Esophagus mucosa (tissue), 1 donor: ENCODE measurements at places on chromosomes 5 and 9.

DNA sequence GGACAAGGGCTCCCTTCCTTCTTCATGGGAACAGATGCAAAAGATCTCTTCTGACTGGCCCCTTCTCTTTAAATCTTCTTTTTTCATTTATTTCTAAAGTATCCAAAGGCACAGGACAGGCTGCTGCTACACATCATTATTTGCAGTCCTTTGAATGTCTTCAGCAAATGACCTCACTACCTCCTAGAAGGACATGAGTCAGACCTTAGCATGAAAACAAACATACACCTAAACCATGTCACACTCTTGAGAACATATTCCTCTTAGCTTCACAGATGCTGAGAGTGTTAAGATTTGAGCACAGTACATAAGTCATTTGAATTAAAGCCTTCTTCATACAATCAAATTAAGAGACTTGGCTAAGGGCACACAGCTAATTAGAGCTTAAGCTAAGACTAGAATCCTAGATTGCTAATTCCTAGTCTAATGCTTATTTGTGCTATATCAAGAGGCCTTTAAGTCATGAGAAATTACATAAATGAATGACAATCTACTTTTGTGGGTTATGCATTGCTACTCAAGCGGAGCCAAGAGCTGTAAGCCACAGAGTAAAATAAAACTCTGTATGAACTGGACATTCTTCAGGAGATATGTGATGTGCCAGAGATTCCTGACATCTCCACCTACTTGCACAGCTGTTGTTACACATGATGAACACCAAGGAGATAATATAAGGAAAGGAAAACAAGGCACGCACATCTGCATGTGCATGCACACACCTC is 109.1 kb upstream of the PTGER4 start:
- no peak for ATAC-seq

DNA sequence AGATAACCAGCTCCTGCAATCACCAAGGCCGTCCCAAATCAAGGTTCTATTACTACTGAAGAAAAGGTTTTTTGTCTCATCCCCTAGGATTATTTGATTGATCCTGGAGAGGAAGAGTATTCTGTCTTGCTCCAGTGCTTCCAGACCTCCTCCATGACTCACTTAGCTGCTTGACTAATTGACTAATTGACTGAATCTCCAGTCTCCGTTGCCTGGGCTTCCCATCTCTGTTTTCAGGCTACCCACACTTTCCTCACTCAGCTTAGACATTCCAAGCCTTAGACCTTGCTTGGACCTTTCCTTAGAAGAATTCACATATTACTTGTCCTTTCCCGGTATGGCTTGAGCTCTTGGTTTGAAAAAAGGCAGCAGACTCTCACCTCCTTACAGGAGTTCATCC is 60.6 kb downstream of the FRMD3 start:
- no peak for ATAC-seq

DNA sequence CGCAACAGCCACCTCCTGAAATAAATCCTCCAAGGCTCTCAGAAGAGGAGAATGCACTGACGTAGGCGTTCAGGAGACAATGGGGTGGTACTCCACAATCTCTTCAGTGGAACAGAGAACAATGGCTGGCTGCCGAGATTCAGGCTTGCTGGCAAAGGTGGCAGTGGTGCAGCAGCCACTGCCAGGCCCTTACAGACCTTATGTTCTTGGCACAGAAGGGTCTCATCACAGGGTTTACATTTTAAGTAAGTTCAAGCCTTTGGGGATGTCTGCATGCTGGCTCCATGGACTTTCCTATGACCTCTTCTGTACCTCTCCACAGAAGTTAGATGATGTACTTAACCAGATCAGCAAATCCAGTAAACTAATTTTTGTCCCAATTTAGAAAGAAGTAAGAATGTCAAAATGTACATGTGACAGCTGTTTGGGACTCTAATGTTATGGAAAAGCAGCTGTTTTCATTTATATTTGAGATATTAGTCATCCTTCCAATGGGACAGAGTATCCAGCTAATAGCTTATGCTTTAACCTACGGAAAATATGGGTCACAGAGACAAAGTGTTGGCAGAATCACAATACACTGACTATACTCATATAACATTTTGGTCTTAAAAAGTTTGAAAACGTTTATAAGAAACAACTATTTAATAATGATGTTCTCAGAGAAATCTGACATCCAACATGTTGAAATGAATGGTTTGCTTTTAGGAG is 180.9 kb downstream of the MAPKAP1 start:
- ATAC-seq: no peak

GRCh38 chr5:160250826-160251225 is 21.5 kb downstream of the FABP6 start:
- no peak for ATAC-seq

GRCh38 chr5:174720612-174721529 is 3.5 kb upstream of the MSX2 start:
- ATAC-seq: no peak

DNA sequence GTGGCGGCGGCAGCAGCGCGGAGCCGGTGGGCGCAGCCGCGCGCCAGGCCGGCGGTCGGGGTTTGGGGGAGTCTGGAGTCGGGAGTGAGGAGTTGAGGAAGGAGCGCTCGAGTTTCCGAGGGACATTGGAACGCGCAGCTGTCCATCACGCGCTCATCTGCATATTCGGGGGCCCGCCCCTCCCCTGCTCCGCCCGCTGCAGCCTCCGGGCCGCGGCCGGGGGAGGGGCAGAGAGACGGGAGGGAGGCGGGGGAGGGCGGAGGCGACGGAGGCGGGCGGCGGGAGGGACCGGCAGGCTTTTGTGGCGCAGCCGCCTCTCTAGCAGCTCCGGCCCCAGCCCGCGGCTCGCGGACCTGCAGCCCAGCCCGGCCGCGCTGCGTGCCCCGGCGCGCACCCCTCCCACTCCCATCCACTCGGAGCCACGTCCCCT is at the start of gene IRX2:
Gene IRX2 (minus strand): TSS at position 86 of the 430 bp plus-strand sequence. CDS start 264 bp downstream, outside the sequence.
- peak; percentile 96 for ATAC-seq

DNA sequence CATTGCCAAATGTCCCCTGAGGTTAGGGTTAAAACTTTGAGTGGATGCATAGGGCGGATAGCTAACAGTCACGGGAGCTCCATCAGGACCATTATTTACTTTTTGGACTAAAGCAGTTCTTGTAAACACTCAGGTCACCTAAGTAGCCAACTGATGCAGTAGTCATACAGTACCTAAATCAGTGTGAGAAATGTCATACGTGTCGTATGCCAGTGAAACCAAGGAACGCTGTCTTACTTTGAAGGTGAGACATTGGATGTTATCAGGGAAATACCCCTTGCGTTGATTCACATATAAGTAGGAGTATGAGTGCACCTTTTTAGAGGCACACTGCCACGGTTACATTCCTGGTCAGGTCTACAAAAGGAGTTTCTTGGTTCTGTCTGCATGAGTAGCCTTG is 101.9 kb downstream of the LNPEP start:
- no peak for ATAC-seq

GRCh38 chr5:96546120-96546519 is 113.1 kb upstream of the PCSK1 start:
- peak; percentile 69 for ATAC-seq

DNA sequence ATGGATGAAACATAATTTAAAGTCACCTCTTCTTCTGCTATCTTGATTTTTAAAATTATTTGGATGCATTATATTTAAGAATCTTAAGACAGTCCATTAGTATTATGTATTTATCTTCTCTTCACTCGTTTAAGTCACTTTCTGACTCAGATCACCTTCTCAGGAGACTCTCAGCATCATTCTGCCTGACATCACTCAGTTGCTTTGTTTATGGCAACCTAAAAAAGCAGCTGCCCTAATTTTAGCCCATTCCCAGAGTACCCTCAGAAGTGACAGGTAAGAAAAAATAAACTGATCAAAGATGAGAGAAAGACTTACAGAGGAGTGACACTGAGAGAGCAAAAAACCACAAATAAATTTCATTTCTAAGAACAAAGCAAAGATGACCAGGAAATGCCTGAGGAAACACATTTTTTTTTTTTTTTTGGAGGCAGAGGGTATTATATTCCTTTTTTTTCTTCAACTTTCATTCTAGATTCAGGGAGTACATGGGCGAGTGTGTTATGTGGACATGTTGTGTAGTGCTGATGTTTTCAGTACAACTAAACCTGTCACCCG is 140.5 kb downstream of the MUSK start:
- ATAC-seq: no peak

- peak; percentile 83 for ATAC-seq
Observed at GRCh38 chr5:148374690-148375360, 8.9 kb upstream of the FBXO38 start.
